ENCODE measurements at places on chromosomes 11 and 22.
A peak's percentile ranks its signal among the peaks of the same experiment; 100 is the strongest.

GRCh38 chr11:35879361-35879760 is 64.5 kb upstream of the LDLRAD3 start:
- no peak for DNase-seq

GRCh38 chr11:12792590-12792989 is 118.4 kb downstream of the TEAD1 start:
- DNase-seq: no peak

- no peak for DNase-seq
These were observed 59.1 kb downstream of the ST3GAL4 start for GRCh38 chr11:126414615-126415014.

DNA sequence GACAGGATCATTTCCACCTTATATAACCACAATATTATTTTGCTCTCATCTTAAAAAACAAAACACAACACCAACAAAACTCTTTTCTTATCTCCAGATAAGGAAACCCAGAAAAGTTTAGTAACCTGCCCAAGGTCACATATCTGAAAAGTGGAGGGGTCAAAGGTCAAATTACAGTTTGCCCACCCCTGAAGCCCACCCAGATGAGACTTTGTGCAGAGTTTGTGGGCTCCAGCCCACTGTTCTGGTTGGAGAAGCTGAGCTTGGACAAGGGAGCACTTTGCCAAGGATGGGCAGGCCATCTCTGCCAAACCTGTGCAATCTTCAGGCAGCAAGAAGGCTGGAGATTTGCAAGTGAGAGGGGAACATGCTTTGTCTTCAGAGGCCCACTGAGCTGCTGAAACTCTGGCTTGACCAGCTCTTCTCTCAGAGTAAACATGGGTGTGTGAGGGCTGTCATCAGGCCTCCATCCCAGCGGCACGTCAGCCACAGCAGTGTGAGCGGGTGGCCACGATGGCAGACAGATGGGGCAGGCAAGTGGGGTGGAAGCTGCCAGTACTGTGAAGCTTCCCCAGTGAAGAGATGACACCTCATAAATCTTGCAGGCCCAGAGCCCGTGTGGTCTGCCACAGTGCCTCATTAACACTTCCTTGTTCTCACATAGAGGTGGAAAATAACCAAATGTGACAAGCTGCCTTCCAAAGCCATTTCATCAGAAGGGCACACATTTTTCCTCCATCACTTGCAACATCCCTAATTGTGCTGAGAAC is 111.8 kb downstream of the CCDC81 start:
- DNase-seq: no peak

GRCh38 chr11:5258543-5259262 is 4.1 kb upstream of the HBG2 start:
- DNase-seq: no peak

DNA sequence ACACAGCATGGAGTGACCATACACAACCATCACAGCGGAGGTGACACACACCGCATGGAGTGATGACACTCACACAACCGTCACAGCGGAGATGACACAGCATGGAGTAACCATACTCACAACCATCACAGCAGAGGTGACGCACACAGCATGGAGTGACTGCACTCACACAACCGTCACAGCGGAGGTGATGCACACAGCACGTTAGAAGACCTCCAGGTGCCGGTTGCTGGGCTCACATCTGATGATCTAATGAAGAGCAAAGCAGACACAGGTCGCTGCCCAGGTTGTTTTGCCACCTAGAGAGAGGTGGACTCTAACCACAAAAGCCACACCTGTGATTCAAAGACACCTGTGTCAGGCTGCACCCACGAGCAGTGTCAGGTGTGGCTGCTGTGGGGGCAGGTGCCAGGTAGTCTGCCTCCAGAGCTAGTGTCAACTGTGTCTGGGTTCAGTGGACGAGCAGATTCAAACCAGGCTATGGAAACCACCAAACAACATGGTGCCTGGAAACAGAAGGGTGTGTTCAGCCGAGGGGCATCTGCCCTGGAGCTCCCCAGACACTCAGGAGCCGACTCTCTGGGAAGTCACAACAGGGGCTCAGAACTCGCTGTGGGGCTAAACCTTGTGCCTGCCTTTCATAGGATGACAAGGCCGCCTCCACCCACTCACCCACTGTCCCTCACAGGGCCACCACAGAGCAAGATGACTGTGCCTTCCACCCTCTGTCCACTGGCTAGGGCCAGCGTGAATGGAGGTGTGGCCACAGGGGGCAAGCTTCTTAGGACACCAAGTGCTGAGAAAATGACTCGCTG is 608.2 kb downstream of the TBC1D22A start:
- DNase-seq: no peak

GRCh38 chr11:34161812-34162492 is 56.5 kb downstream of the NAT10 start:
- DNase-seq: no peak

- DNase-seq: no peak
These were observed 26.3 kb downstream of the KLHL22 start for GRCh38 chr22:20469110-20469868.

GRCh38 chr11:115660030-115660805 is 156.0 kb upstream of the CADM1 start:
- no peak for DNase-seq

GRCh38 chr11:2420502-2421225 is 20.1 kb downstream of the TSSC4 start:
- peak; percentile 66 for DNase-seq

DNA sequence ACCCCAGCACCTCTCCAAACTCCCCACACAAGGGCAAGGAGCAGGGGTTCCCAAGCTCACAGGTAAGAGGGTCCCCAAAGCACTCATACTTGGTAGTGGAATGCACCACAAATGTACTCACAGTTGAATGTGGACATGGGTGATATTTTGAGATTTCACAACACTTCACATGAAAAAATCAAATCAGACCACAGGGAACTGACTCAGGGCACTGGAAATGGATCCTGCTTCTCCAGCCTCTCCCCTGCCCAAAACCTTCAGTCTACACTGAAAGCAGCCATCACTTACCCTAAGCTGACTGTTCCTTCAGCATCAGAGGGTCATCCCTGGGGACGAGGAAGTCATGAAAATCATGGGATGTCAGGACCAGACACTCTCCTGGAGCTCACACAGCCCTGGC is 40.2 kb downstream of the SCGB1A1 start:
- DNase-seq: no peak

DNA sequence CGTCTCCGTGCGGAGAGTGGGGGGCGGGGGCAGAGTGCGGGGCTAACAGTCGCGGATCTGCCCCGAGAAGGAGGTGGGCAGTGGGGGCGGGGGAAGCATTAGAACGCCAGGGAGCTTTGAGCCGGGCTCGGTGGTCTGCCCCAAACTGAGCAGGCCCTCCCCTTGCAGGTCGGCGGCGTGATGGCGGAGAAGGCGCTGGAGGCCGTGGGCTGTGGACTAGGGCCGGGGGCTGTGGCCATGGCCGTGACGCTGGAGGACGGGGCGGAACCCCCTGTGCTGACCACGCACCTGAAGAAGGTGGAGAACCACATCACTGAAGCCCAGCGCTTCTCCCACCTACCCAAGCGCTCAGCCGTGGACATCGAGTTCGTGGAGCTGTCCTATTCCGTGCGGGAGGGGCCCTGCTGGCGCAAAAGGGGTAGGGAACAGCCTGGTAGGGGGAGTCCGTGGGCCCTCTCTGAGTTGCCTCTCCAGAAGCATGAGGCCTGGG is 979 bp downstream of the ABCG4 start:
- DNase-seq: no peak

GRCh38 chr11:45726493-45727054 is 61.2 kb upstream of the CHST1 start:
- DNase-seq: no peak

Data from naive thymus-derived CD8-positive, alpha-beta T cell (primary cell).